Large intestine (tissue), 12 donors: ENCODE measurements at places on chromosomes 1 and 21. TPM values are rescaled to one million over a fixed set of nuclear protein-coding genes. Genes with fewer than 3 reads are reported as not detected.

OR10Z1 gene
- polyA plus RNA-seq: 0.12 TPM

CNN3 gene
- 97.0 TPM for polyA plus RNA-seq

SYCP1 gene
- polyA plus RNA-seq: not detected

SLC9C2 gene
- polyA plus RNA-seq: 0.06 TPM

LRRN2 gene
- 5.9 TPM for polyA plus RNA-seq

S100A12 gene
- polyA plus RNA-seq: 0.36 TPM

FNBP1L gene
- polyA plus RNA-seq: 79.5 TPM

DMBX1 gene
- polyA plus RNA-seq: not detected

MAPKAPK2 gene
- polyA plus RNA-seq: 79.6 TPM

RXRG gene
- polyA plus RNA-seq: 1.5 TPM

MCL1 gene
- 225 TPM for polyA plus RNA-seq

RIPK4 gene
- 22.2 TPM for polyA plus RNA-seq

GRCh38 chr1:78254517-78254916 lies 208.8 kb downstream of the GIPC2 start:
- DNase-seq: no peak

GRCh38 chr1:199742547-199742946 lies 285.0 kb upstream of the NR5A2 start:
- no peak for DNase-seq

DNA sequence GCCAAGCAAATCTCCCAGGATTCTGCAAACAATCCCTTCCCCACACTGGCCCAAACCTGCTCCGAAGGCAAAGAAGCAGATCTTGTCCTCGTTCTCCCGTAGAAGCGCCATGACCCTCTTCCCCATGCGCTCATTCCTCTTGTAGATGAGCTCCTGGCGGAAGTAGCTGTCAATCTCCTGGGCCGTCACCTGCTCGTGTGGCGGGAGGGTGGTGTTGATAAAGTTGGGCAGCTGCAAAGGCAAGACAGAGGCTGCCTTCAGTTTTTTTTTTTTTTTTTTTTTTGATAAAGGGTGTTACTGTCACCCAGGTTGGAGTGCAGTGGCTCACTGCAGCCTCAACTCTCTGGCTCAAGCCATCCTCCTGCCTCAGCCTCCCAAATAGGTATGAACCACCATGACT lies 202.7 kb downstream of the TRABD2B start:
- DNase-seq: no peak

DNA sequence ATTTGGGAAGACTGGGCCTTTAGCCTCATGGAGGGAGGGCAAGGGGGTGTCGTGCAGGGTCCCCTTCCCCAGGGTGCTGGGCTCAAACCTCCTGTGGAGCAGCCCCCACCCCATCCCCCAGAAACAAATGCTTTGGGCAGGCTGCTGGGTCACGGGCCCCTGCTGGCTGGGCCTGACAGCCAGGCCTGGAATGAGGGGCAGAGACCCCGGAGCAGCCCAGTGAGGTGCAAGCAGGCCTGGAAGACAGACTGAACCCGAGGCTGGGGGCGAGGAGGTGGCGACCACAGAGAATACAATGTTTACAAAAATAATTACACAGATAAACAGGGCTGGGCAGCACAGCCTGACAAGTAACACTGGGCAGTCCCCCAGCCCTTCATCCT lies 5.3 kb downstream of the CCDC24 start:
- no peak for DNase-seq

GRCh38 chr1:156420205-156421061 lies 51.4 kb downstream of the RHBG start:
- no peak for DNase-seq

DNA sequence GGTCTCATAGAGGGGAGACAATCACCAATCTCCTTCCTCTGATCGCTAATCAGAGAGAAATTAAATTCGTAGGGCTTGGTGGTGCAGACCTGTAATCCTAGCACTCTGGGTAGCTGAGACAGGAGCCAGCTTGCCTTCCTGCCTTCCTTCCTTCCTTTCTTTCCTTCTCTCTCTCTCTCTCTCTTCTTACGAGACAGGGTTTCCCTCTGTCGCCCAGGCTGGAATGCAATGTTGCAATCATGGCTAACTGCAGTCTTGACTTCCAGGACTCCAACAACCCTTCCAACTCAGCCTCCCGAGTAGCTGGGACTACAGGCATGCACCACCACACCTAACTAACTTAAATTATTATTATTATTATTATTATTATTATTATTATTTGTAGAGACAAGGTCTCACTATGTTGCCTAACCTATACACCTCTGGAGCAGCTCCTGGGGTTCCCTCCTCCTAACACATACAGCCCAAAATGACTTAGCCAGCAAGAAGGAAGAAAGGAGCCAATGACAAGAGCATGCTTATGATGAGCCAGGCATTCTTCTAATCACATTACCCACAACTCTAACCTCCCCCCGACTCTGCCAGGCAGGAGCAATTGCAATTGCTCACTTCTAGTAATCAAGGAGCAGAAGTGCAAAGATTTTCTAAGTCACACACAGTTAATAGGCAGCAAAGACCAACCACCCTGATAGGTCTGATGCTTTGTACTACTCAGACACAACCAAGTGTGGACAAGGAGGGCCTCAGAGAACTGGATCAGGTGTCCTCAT lies 105.4 kb upstream of the F3 start:
- DNase-seq: no peak

DNA sequence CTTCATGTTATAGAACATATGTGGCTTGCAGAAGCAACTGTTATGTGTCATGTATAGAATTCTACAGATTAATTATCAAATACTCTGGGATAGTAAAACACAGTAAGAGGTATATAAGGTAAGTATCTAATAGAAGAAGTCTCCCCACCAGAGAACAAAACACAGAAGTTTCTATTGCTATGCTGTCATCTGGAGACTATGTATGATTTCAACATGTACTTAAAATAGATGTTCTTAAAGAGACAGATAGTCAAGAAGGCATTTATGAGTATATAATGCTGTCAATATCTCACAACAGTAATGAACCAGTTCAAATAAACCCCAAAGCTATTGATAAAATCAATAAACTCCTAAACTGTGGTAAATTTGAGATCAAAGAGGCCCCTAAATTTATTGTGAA lies 8.1 kb upstream of the ADCY10 start:
- no peak for DNase-seq

- no peak for DNase-seq
Observed at GRCh38 chr1:99456536-99456935, 189.4 kb upstream of the PALMD start.

- peak; percentile 31 for DNase-seq
Observed at GRCh38 chr21:44710756-44711326, 531 bp downstream of the TSPEAR start.

GRCh38 chr1:171032822-171033702 lies 57.6 kb upstream of the FMO3 start:
- no peak for DNase-seq

DNA sequence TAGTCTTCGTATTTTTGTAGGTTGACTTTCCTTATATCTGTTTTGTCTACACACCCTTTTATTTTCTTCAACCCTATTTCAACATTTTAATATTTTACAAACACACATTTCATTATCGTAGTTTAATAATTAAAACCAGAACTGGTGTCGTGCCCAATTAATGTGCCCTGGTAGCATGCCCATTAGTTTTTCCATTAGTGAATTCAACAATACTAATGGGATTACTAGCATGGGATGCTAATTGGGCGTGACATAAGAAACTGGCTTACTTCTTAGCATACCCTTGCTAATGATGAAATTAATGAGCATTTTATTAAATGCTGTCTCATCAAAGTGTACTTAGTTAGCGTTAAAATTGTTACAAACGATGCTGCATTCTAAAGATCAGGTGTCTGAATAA lies 332.7 kb downstream of the USH2A start:
- DNase-seq: no peak

DNA sequence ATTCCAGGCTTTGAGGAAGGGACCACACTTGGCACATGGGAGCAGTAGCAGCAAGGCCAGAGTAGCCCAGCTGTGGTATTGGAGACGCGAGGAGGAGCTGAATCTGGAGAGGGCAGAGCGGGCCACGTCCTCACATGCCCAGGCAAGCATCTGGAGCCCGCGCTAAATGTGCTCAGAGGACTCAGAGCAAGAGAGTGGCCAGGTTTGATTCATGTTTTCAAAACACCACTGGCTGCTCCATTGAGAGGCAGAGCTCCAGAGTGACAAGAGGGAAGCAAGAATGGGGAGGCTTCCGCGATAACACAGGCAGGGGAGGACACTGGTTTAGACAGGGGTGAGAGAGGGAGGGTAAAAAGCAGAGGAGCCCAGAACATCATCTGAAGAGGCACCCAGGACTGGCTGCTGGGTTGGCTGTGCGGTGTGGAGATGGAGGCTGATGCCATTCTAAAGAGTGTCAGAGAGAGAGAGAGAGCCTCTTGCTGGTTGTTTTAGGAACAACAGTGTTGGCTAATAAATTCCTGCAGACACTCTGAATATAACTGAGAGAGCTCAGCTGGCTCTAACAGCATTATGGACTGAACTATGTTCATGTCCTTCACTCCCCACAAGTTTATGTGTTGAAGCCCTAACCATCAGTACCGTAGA lies 32.3 kb downstream of the RCAN1 start:
- peak; percentile 48 for DNase-seq

DNA sequence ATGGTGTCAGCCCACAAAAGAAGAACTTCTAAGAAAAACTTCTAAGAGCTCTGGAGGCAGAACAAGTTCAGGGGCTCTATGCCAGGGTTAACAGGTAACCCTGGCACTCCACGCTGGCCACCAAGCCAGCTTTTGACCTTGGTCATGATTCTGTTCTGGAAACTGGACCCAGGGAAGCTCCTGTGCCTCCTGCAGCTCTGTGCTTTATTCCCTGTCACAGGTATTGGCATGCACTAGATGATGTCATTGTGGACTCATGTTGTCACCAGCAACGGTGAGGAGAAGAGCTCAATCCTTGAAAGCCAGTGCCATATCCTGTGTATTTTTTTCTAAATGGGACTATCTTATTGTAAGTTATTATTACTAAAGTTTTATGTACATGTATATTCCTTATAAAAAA lies 56.7 kb upstream of the GCLM start:
- DNase-seq: no peak

DNA sequence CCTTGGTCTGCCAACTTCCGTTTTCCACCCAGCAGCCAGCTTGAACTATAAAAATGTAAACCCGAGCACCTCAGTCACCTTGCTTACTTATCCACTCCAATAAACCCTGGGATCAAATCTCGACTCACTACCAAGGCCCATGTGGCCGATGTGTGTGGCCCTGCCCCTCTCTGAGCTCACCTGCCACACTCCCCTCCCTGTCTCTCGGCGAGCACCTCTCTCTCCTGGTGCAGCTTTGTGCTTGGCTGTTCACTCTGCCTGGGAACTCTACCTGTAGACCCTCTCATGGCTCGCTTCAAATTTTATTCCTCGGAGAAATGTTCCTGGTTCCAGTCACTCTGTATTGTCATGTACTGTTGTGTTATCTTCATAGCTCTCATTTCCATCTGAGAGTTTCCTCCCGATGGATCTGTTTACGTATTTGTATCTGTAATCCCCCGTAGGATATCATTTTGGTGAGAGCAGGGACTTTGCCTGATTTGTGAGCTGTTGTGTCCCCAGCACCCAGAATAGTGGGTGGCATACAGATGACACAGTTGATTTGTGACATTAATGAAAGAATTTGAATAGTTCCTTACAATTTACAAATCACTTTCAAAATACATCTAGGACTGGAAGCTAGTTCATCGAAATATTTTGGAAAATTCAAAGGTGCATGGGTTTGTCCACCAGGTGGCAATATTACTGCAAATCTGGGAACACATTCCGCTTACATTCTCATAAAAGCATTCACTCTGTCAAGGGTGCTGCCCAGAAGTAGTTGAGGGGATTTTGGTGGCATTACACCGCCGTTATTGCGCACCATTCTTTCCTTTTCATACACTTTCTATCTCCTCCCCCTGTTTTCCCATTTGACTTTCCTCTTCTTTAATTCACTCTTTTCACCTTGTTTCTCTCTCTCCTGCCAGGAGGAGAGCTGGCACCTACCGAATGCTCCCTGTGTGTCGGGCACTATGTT lies 95.3 kb downstream of the ABCA4 start:
- DNase-seq: no peak

- DNase-seq: no peak
Observed at GRCh38 chr21:25031750-25032149, 575.5 kb downstream of the MRPL39 start.

DNA sequence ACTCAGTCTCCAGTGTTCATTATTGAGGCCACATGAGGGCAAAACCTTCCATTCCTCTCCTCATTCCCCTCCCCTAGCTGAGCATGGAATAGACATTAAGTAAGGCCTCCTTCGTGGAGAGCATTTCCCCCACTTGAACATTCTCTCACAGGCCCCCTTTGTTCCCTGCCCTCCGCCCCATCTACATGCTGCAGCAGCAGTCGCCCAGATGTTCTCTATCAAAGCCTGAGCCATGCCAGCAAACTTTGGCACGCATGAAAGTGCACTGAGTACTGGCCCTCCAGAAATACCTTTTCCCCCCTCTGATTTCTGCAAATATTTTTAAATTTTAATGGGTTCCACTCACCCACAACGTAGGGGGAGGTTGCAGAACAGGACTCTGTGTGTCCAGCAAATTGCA lies 20.9 kb upstream of the GORAB start:
- DNase-seq: no peak

DNA sequence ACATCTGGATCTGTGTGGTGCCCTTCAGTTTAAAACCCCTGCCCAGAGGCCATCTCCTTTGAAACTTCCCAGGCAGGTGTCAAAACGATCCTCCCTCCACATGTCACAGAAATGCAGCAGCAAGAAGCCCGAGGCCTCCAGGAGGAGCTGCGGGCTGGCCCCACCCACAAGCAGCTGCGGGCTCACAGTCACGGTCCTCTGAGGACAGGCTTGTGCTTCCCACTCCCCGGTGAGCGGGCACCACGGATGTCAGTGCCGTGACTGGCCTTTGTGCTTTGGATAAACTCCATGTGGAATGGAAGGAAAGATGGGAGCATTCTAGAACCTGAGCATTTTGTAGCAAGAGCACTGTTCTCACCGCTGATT lies 65.8 kb downstream of the SIK1 start:
- no peak for DNase-seq

DNA sequence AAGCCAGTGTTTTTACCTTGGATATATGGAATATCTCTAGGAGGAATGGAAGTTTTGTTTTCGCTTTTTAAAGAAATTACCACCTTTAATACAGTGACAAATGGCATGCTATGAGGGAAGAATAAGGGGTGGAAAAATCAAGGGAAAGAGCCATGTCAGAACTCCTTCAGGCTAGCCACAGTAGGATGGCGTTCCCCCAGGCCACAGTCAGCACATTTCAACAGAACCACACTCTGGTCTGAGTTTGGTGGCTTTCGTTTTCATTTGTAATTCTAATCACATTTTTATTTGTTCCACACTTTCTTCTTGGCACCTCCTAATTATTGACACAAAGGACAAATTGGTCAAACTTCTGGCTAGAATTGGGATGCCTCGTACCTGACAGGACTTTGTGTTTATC lies 60.3 kb upstream of the RCOR3 start:
- no peak for DNase-seq

GRCh38 chr1:12464045-12464461 lies 154.0 kb downstream of the DHRS3 start:
- no peak for DNase-seq

DNA sequence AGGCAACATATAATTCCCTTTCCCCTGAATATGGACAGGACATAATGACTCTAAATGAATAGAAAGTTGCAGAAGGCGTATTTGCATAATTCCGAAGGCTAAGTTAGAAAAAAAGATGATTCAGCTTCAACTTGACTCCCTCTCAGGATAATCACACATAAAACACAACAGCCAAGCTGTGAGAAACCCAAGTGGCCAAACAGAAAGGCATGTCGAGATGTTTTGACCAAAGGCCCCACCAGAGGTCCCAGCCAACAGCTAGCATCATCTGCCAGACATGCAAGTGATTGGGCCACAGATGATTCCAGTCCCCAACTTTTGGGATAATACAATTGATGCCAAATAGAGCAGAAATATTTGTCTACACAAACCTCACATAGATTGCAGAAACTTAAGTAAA lies 444.9 kb downstream of the LTN1 start:
- DNase-seq: no peak
